Stimulated activated effector memory CD8-positive, alpha-beta T cell treated with anti-CD3 and anti-CD28 coated beads, Interleukin-12 subunit alpha, Interleukin-12 subunit beta, amount 100 ng/mL, for 72 hours (primary cell): ENCODE measurements at places on chromosomes 7 and 10.

GRCh38 chr10:105259201-105259600 lies 618.1 kb downstream of the SORCS3 start:
- no peak for DNase-seq

DNA sequence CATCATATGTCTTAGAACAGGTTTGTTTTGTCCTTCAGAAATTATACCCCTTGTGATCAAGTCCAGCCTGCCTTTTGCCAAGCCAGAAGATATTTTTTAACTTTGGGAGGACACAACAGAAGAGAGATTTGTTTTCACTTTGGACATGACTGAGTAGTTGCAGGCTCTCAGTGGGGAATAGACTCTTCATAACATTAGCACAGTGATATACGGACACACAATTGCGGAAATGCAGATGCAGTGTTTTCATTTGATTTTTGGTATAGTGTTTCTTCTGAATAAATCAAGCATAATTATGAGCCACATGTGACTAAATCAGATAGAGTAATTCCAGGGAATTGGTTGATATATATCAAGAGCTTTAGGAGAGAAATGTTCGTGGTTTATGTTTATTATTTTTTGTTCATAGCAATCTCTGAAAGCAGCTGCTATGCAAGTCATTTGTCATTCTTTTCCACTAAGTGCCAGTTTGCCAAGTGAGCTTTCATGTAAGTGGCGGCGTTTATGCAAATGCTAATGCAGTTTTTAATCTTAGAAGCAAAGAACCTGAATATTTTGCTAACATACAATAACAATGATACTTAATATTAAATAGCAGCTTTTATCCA lies 69.6 kb upstream of the HDAC9 start:
- DNase-seq: no peak

- no peak for DNase-seq
Measured at GRCh38 chr7:108985037-108985436, 415.4 kb downstream of the DNAJB9 start.

DNA sequence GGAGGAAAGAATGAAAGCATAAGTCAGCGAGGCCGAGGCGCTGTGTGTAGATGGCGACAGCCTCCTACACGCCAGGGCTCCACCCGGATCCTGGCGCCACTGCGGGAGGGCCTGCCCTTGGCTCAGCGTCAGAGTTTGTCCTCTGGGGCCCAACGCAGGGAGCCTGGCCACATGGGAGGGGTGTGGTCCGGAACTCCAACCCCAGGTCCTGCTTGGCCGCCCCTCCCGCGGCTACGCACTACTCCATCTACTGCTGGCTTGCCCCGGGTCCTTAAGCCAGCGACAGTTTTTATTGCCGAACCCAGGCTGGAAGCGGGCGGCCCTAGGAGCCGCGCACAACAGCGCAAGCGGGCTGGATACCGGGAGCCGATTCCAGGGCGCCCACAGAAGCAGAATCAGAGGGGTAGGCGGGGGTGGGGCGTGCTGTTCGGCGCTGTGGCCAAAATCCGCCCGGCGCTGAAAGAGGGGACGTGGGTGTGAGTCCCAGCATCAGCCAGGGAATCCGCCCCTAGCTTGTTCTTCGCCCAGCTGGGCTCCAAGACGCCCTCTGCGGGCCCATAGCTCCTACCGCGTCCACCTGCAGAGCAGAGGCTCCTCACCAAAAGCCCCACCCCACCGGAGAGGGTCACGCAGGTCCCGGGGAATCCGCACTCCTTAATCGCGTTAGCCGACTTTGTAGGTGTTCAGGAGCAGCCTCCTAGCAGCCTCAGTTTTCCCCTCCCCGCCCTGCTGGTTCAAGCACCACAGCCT lies 4.5 kb downstream of the KAZALD1 start:
- DNase-seq: peak; percentile 24

DNA sequence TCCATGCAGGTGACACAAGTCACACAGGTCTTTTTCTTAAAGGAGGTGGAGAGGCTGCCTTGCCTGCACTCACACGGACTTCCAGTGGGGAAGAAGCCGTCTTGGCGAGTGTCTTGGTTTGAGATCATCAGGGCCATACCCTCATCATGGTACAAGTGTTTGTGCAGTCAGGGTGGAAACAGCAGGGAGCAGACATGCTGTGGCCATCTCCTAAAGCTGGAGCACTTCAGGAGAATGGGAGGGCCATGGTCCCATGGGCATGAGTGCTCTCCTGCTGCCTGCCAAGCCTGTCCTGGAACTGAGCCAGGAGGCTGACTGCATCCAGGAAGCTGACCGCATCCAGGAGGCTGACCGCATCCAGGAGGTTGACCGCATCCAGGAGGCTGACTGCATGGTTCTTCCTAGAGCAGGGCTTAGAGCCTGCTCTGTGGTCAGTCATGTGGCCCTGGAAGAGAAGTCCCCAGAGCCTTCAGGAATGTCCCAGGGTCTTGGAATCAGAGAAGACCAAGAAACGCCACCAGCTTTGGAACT lies 98.4 kb downstream of the ADARB2 start:
- DNase-seq: no peak

DNA sequence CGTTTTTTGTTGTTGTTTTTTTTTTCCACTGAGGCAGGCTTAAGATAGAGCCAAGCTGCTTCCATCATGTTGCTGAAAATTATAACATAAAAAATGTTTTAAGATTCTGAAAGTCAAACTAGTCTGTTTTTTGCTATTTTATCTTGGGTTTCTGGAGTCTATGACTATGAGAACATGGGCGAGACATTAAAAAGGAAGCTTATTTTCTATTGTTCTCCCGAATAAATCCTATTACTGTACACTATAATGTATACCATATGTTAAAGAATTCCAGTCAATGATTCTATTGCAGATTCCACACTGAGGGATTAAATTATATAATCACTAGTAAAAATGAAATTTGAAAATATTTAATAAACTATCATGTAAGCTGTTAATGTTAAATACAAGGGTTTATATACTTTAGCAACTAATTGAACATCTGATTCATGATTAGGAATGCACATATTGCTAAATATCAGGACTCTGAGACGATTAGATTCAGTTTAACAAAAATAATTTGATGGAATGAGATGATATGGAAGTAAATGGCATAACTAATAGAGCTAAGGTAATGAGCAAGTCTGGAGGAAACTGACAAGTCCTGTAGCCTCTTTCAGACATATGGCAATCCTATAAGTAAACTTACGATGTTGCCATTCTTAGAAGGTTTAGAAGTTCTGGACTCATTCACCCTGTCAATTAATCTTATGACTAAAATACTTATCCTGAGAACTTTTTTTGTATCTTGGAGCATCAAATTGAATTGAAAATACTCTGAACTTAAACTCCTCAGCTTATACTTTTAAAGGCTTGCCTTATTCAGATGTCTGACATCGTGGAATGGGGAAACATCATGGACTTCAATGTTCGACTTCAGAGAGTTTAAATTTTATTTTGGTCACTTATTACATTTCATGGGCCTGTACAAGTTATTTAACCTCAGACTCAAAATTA lies 294.8 kb upstream of the DGKB start:
- no peak for DNase-seq

DNA sequence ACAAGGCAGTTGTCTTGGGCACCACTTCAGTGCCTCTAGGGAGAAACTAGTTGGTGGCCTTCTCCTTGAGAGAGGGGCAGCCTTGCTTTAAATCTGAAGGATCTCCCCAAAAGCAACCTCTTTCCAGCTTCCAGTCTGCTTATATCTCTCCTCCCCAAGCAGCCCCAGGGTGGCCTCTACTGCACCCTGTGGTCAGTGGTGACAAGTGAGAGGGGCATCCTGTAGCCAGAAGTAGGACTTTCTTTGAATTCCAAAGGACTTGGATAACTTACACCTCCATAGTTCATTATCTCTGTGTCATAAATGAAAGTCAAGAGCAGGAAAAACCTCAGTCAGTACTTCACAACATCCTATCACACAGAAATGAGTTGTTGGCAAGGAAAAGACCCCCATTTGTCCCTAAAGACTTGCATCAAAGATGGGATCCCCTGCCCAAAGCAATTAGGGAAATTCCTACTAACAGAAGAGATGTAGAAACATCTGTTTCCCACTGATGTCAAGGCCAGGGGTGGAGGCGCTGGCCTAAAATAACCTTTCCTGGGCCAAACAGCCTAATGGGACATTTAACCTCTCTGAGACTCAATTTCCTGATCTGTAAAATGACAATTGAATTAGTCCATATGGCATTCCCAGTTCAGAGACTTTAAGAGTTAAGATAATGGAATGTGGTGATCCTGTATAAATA lies 44.0 kb upstream of the ANKRD1 start:
- no peak for DNase-seq

- no peak for DNase-seq
Measured at GRCh38 chr10:10903620-10904019, 114.1 kb upstream of the CELF2 start.

DNA sequence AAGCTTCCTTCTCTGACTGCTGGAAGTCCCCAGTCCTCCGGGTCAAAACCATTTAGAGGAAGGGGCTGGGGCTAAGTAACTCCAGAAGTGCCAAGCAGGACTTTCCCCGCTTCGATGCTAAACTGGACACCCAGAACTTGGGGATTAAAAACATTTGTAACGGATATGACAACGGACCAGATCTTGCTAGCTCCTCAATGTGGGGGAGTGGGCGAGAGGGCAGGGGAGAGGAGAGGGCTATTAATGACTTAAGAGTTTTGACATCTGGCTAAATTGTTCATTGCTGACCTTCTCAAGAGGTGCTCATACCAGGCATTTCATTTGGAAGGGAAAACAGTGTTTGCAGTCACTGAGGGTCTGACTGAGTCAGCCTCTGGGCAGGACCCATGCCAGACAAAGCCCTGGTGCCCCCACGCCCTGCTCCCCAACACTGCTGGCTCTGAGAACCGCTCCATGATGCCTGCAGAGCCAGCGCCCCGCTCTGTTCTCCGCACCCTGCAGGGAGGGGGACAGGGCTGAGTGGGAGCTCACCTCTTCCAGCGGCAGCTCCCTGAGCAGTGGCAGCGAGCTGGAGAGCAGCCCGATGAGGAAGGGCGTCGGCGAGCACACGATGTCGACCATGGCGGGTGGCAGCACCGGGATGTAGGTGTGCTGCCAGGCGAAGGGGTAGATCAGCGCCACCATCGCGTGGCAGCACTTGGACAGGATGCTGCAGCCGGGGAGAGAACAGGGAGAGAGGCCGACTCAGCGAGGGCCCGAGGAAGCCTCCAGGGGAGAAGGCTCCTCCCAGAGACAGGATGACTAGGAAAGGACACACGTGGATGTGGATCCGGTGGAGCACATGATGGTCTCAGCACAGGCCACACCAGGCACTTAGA lies 47.7 kb upstream of the MKRN1 start:
- no peak for DNase-seq

DNA sequence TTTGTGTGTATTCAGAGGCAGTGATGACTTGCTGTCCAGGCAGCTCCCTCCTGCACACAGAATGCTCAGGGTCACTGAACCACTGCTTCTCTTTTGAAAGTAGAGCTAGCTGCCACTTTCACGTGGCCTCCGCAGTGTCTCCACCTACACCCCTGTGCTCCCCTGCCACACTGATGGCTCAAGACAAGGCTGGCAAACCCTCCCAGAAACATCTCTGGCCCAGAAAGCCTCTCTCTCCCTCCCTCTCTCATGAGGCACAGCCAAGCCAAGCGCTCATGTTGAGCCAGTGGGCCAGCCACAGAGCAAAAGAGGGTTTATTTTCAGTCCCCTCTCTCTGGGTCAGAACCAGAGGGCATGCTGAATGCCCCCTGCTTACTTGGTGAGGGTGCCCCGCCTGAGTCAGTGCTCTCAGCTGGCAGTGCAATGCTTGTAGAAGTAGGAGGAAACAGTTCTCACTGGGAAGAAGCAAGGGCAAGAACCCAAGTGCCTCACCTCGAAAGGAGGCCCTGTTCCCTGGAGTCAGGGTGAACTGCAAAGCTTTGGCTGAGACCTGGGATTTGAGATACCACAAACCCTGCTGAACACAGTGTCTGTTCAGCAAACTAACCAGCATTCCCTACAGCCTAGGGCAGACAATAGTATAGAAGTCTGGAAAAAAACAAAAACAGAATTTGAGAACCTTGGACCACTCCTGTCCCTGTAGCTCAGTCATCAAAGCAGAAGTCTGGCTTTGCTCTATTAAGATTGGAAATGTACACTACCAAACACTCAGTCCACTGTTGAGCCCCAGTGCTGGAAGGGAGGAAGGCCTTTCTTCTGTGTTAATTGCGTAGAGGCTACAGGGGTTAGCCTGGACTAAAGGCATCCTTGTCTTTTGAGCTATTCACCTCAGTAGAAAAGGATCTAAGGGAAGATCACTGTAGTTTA lies 15.8 kb downstream of the SCD start:
- DNase-seq: no peak

- DNase-seq: no peak
Measured at GRCh38 chr7:24054236-24054635, 229.8 kb upstream of the NPY start.

GRCh38 chr10:127694580-127695193 lies 42.3 kb upstream of the FOXI2 start:
- DNase-seq: peak; percentile 18
